Naive thymus-derived CD4-positive, alpha-beta T cell (primary cell): ENCODE measurements at places on chromosomes 1 and 21. TPM values are rescaled to one million over a fixed set of nuclear protein-coding genes. Genes with fewer than 3 reads are reported as not detected.

Gene PRRX1
- total RNA-seq = not detected

DNA sequence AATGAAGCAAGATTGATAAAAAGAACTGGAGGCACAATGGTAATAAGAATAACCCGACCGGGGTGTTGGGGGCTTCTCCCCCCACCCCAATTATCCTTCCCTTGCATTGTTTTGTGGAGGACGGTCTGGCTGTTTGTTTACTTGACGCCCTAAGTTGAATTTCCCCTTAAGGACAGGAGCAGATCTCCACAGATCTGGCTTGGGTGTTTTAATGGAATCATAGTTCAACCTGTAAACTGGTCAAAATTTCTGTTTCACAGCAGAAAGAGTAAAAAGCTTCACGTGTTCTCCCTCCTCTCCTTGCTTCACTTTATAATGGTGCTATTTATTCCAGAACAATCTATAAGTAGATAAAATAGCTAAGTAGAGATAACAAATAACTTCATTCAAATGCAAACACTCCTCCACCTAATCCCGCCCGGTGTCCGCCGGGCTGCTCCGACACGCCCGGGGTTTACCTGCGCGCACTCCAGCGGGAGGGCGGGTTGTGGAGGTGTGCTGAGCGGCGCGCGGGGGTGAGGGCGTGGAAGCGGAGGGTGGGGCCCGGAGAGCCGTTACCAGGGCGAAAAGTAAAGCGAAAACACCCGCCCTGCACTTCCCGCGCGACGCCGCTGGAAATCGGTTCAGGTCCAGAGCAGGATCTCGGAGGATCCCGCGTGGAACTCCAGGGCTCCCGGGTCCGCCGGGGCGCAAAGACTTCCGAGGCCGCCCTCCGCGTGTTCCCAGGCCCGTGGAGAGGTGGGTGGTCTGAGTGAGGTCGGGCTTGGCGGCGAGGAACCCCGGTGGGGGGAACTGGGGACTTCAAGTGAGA, 2.0 kb upstream of the ATF3 start:
- peaks cover 17% of the 10 kb centered on the region for H3K27me3 ChIP-seq
- H3K4me3 ChIP-seq = peak overlapping the region; percentile 70
- no peak overlapping the region for H3K27ac ChIP-seq
- DNase-seq = peak; percentile 54
- no peaks in the 10 kb centered on the region for H3K36me3 ChIP-seq

Gene TMED5
- total RNA-seq = 37.8 TPM

Gene SPRR2E
- total RNA-seq = not detected

Gene NES
- total RNA-seq = 0.03 and 0.05 TPM in 2 replicates

Gene NTMT2
- total RNA-seq = not detected in 2 replicates

Gene EDARADD
- total RNA-seq = 0.66 TPM

Gene ACTA1
- total RNA-seq = not detected

Gene FBXO42
- total RNA-seq = 24.6 TPM

DNA sequence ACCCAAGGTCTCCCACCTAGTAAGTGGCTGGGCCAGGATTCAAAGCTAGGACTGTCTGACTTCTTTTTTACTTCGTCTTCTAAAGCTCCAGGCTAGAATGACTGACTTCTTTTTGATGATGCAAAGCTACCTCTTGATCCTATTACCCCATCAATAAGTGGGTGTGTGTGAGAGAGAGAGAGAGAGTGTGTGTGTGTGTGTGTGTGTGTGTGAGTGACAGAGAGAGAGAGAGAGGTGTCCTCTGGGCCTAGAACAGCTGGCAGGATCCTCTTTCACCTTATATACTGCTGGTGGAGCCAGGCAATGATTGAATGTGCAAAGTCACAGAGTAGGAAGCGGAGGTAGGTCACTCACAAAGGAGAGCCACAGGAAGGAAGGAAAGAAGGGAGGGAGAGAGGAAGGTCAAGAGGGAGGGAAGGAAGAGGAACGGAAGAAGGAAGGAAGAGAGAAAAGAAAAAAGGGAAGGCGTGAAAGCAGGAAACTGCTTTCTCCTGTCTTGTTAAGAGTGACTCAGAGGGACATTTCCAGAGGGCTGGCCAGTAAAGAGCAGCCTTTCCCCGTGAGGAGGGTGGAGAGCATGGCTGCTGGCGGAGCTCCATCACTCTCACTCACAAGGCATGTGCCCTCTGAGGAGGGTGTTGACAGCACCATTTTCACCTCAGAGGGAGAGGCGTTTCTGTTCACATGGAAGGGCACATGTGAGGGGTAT, 68.9 kb downstream of the CDC7 start:
- H3K4me1 ChIP-seq = peaks cover 11% of the 10 kb centered on the region
- H3K27me3 ChIP-seq = no peaks in the 10 kb centered on the region
- H3K36me3 ChIP-seq = no peaks in the 10 kb centered on the region
- no peak for DNase-seq
- H3K27ac ChIP-seq = no peak overlapping the region
